ENCODE measurements at places on chromosomes 3 and 15.

- peaks cover 8% of the 10 kb centered on the region for H3K27me3 ChIP-seq
- no peak for DNase-seq
- H3K36me3 ChIP-seq: no peaks in the 10 kb centered on the region
These were observed 9.7 kb upstream of the PTPN23 start for GRCh38 chr3:47370887-47371697.

DNA sequence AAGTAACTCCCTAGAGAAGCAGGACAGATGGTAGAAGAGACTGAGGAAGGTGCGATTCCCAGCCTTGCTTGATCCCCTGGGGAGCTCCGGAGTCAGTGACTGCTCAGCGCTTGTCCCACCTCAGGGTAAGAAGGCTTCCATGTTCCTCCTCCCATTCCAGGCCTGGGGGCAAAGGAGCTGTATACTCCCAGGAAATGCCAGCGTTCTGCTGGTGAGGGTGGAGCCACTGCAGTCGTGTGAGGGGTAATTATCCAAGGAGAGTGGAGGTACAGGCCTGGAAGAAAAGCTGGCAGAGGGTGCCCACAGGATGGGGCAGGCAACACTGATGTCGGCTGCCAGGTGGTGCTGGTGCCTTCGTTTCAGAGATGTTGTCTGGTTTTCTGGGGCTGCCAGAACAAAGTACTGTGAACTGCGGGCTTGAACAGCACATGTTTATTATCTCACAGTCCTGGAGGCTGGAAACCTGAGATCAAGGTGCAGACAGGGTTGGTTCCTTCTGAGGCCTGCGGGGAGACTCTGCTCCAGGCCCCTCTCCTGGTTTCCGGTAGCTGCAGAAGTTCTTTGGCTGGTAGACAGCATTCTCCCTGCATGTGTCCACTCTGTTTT, 12.1 kb upstream of the APBA2 start:
- no peak overlapping the region for H3K4me3 ChIP-seq
- no peak overlapping the region for H3K27ac ChIP-seq
- no peaks in the 10 kb centered on the region for H3K36me3 ChIP-seq

DNA sequence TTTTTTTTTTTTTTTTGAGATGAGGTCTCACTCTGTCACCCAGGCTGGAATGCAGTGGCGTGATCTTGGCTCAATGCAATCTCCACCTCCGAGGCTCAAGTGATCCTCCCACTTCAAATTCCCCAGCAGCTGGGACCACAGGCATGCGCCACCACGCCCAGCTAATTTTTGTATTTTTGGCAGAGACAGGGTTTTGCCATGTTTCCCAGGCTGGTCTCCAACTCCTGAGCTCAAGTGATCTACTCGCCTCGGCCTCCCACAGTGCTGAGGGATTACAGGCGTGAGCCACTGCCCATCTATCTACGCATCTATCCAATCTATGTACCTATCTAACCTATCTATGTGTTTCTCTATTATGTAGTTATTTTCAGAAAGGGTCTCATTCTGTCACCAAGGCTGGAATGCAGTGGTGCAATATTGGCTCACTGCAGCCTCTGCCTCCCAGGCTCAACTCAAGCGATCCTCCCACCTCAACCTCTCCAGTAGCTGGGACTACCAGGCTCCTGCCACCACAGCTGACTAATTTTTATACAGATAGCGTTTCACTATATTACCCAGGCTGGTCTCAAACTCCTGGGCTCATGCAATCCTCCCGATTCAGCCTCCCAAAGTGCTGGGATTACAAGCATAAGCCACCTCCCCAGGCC, 20.2 kb upstream of the GPX1 start:
- H3K4me1 ChIP-seq: peaks cover 4% of the 10 kb centered on the region
- peak overlapping the region; percentile 14 for H3K27ac ChIP-seq
- no peaks in the 10 kb centered on the region for H3K36me3 ChIP-seq
- no peaks in the 10 kb centered on the region for H3K27me3 ChIP-seq

DNA sequence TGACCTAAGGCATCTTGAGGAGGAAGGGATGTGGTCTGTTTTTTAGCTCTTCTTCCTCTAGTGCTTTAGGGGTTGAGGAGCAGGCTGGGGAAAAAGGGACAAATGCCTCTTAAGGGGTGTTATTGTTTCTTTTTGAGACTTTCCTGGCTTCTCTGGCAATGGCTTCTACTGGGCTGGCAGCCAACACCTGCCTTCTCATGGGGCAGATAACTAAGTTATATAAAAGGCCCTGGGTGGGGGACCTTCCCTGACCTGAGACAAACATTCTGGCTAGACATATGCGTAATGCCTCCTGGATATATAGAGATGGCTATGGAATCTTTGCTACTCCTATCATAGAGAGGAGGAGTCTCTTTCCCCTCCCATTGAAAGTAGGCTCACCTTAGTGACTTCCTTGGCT, 179.2 kb upstream of the PROK2 start:
- H3K36me3 ChIP-seq: no peaks in the 10 kb centered on the region
- H3K27me3 ChIP-seq: no peaks in the 10 kb centered on the region
- no peak overlapping the region for H3K4me3 ChIP-seq
- H3K27ac ChIP-seq: no peak overlapping the region
- H3K4me1 ChIP-seq: no peaks in the 10 kb centered on the region

- no peaks in the 10 kb centered on the region for H3K27me3 ChIP-seq
- H3K4me3 ChIP-seq: no peak overlapping the region
- H3K36me3 ChIP-seq: no peaks in the 10 kb centered on the region
- no peaks in the 10 kb centered on the region for H3K4me1 ChIP-seq
- DNase-seq: no peak
- no peak overlapping the region for H3K27ac ChIP-seq
These were observed 18.7 kb downstream of the CRBN start for GRCh38 chr3:3160826-3161225.
